ENCODE measurements at places on chromosomes 16 and 17. TPM values are rescaled to one million over a fixed set of nuclear protein-coding genes. Genes with fewer than 3 reads are reported as not detected.

MSI2 gene
- 13.5 TPM for total RNA-seq

TP53TG3F gene
- total RNA-seq: not detected

TNFSF13 gene
- 53.5 TPM for total RNA-seq

TBL3 gene
- 40.0 TPM for total RNA-seq

GRCh38 chr17:73105431-73105830 lies 12.9 kb upstream of the SLC39A11 start:
- DNase-seq: no peak
- no peak overlapping the region for H3K27ac ChIP-seq
- H3K36me3 ChIP-seq: no peaks in the 10 kb centered on the region
- H3K4me1 ChIP-seq: no peaks in the 10 kb centered on the region
- H3K4me3 ChIP-seq: no peak overlapping the region

CFAP97D1 gene
- not detected for total RNA-seq

GRCh38 chr16:63787014-63787413 lies 1334.8 kb downstream of the CDH11 start:
- no peaks in the 10 kb centered on the region for H3K27me3 ChIP-seq
- H3K36me3 ChIP-seq: no peaks in the 10 kb centered on the region
- H3K27ac ChIP-seq: no peak overlapping the region
- no peak overlapping the region for H3K4me3 ChIP-seq
- no peaks in the 10 kb centered on the region for H3K4me1 ChIP-seq

DNA sequence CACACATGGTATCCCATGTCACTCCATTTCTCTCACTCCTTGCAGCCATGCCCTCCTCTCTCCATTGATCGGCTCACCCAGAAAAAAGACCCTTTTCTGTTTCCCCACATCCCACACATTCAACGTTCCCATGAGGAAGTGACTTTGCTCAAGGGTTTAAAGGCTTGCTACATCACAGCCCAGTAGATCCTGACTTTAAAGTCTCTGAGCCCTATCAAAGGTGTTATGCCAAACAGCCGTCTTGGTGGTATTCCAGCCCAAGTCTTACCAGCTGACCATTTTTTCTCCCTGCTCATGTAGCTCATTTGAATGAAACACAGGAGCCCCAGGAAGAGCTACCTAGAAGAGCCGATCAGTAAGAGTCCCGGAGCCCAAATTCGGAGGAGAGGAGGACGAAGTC lies 7.4 kb upstream of the TXNDC11 start:
- no peaks in the 10 kb centered on the region for H3K27me3 ChIP-seq
- no peak overlapping the region for H3K4me3 ChIP-seq
- DNase-seq: no peak
- H3K27ac ChIP-seq: no peak overlapping the region
- H3K36me3 ChIP-seq: peaks cover 24% of the 10 kb centered on the region

GRCh38 chr17:9557161-9557755 lies 18.4 kb downstream of the STX8 start:
- no peak overlapping the region for H3K27ac ChIP-seq
- no peaks in the 10 kb centered on the region for H3K27me3 ChIP-seq
- no peak overlapping the region for H3K4me3 ChIP-seq
- DNase-seq: no peak
- peaks cover 6% of the 10 kb centered on the region for H3K4me1 ChIP-seq
- H3K36me3 ChIP-seq: peaks cover 10% of the 10 kb centered on the region

All from tibial nerve (tissue), 4 donors.